Lower lobe of right lung (tissue), 2 donors: ENCODE measurements at places on chromosomes 11 and 22. TPM values are rescaled to one million over a fixed set of nuclear protein-coding genes. Genes with fewer than 3 reads are reported as not detected.

GRCh38 chr11:68186061-68186460, 27.0 kb downstream of the KMT5B start:
- H3K27me3 ChIP-seq: no peaks in the 10 kb centered on the region
- peaks cover 60% of the 10 kb centered on the region for H3K36me3 ChIP-seq
- no peak overlapping the region for H3K27ac ChIP-seq

DNA sequence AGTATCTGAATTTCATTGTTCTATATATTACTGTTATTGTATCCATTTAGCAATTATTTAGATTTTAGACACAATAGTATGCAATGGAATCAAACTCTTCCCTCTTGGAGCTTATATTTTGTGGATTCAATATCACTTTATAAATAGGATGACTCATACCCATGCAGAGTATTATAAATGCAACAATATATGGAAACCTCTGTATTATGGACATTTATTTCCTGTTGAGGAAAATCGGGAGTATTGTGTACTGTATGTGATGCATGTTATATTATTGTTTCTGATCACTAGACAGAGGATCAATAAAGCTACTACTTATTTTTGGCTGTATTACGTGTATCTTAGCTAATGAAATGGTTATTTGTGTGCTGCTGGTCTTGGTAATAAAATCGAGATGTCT, 770 bp downstream of the METTL15 start:
- no peak for DNase-seq
- peaks cover 38% of the 10 kb centered on the region for H3K4me1 ChIP-seq
- peaks cover 4% of the 10 kb centered on the region for H3K36me3 ChIP-seq
- peak overlapping the region; percentile 87 for H3K27ac ChIP-seq

The APOL2 gene
- 56.0 TPM for total RNA-seq

The SMTNL1 gene
- total RNA-seq: not detected

The RFPL3 gene
- total RNA-seq: not detected

The FZD4 gene
- 51.1 TPM for total RNA-seq

GRCh38 chr11:128732471-128733277, 38.8 kb downstream of the FLI1 start:
- no peaks in the 10 kb centered on the region for H3K36me3 ChIP-seq
- H3K4me3 ChIP-seq: no peak overlapping the region
- H3K27ac ChIP-seq: peak overlapping the region; percentile 2
- H3K4me1 ChIP-seq: peaks cover 96% of the 10 kb centered on the region
- no peaks in the 10 kb centered on the region for H3K27me3 ChIP-seq
